HFFc6 (cell line): ENCODE measurements at places on chromosomes 1 and 21.

- DNase-seq = peak; percentile 70
Measured at GRCh38 chr1:231590453-231591198, 36.0 kb upstream of the DISC1 start.

GRCh38 chr1:121444096-121444495 is 259.3 kb downstream of the SRGAP2C start:
- DNase-seq = no peak

GRCh38 chr21:18369115-18369514 is 34.5 kb downstream of the TMPRSS15 start:
- DNase-seq = no peak

GRCh38 chr1:10934150-10934818 is 78.2 kb upstream of the TARDBP start:
- DNase-seq = no peak

DNA sequence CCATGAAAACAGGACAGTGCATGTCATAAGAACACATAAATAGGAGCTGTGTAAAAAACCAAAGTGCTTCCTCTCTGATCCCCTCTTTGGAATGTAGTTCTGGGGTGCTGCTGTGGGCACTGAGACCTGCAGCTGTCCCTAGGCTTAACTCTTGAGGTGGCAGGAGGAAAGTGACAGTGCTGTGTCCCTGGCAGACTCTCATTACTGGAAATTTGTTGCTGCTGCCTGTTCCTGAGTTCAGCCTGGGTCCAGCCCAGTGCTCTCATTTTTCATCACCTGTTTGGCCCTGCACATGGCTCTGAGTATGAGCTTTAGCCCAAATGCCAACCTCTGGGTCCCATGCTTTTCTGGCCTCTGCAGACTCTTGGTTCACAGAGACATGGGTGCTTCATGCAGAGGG is 329.3 kb downstream of the DSCAM start:
- DNase-seq = no peak

GRCh38 chr1:179141592-179142251 is 59.9 kb downstream of the TOR3A start:
- DNase-seq = peak; percentile 73

DNA sequence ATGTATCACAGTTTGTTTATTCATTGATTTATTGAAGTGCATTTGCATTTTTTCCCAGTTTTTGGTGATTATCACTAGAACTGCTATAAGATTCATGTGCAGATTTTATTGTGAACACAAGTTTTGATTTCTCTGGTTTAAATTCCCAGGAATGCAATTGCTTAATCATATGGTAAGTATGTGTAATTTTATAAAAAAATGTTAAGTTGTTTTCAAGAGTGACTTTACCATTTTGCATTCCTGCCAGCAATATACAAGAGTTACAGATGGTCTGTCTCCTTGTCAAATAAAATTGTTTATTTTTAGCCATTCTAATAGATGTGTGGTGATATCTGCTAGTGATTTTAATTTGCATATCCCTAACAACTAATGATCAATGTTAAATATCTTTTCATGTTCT is 127.3 kb upstream of the APP start:
- DNase-seq = no peak

- no peak for DNase-seq
Measured at GRCh38 chr1:211493876-211494653, 2.1 kb upstream of the RD3 start.

DNA sequence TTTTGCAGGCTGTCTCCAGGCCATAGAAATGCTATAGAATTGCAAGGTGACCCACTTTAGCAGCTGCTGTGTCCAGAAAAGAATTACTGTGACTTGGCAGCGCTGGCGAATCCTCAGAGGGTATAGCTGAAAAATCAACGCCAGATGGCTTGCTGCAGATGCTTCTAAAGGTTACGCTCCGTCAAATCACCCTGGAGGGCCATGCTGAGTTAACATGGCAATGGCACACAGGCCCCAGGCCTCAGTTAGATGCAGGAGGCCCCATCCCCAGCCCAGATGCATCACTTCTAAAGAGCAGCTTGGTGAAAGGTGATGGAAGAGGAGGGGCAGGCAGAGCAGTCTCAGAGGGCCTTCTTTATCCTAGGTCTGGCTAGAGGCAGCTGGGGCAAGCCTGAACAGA is 18.0 kb downstream of the KIAA1614 start:
- no peak for DNase-seq

GRCh38 chr1:59173721-59174120 is 123.2 kb upstream of the FGGY start:
- peak; percentile 71 for DNase-seq

GRCh38 chr1:90841473-90841872 is 124.4 kb upstream of the BARHL2 start:
- no peak for DNase-seq

GRCh38 chr1:150552128-150552910 is 3.1 kb downstream of the ADAMTSL4 start:
- DNase-seq = peak; percentile 79

- DNase-seq = no peak
Measured at GRCh38 chr1:180906511-180906910, 6.2 kb upstream of the KIAA1614 start.

DNA sequence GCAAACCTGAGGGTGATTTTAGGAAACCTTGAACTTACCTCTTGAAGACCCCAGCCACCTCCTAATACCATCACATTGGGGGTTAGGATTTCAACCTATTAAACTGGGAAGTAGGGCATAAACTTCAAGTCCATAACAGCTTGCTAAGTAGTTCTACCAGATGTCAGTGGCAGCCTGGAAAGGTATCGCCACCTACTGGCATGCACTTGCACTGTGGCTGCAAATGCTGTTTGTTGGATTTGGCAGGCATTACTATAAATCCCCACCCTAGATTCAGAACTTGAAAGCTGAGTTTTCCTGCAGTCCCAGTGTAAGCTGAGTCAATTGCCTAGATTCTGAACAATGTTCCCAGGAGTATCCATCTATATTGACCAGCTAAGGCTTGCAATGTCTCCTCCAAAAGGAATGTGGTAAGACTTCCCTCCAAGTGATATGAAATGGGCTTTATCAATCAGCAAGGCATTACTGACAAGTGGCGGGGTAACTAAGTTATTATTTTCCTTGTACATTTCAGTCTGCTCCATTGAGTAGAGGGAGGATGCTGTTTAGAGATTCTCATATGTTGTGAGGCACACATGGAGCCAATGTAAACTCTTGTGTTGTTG is 474.5 kb downstream of the PTPRC start:
- DNase-seq = peak; percentile 47

- DNase-seq = no peak
Measured at GRCh38 chr1:196381544-196381943, 226.7 kb downstream of the KCNT2 start.

- DNase-seq = no peak
Measured at GRCh38 chr1:116308276-116308675, 64.8 kb upstream of the ATP1A1 start.

DNA sequence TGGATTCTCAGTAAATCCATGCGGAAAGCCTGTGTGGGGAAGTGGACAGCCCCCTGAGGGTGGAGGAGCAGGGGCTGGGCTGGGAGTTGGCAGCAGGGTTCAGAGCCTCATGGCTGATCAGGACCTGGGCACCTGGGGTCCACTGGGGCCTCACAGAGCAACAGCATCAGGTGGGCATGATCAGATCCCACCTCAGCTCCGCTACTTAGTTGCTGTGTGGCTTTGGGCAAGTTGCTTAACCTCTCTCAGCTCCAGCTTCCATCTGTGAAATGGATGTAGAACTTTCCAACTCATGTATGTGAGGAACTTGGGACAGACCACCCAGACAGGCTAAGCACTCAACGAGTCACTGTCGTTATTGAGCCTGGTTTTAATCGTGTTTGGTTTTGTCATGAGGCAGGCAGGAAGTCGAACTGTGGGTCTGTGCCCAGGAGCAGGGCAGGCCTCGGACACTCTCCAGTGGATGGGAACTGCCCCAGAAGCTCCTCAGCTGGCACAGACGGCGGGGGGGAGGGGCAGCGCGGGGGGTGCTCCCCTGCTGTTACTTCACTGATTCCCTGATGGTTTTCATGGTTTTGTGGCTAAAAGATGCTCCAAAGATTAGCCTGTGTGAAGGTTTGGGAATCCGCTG is 155.8 kb upstream of the TMEM51 start:
- no peak for DNase-seq

DNA sequence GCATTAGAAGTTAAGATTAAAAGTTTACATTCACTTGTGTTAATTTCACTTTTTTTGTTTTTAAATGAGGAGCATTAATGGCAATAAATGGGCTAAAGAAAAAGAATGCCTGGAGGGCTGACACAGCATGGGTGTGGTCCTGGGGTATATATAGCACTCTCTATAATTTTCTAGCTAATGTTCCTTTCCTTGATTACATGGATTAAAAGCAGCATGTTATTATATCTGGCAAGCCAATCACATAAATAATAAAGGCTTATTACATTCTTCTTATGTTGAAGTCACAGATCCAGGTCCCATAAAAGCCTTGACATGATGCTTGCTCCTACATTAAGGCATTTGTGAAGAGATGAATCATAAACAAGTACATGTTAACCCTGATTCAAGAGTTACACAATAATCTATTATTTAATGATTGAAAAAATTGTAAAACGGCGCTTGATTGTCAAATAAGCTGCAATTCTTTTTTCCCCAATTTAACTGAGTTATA is 91.4 kb downstream of the LYPLAL1 start:
- DNase-seq = no peak

DNA sequence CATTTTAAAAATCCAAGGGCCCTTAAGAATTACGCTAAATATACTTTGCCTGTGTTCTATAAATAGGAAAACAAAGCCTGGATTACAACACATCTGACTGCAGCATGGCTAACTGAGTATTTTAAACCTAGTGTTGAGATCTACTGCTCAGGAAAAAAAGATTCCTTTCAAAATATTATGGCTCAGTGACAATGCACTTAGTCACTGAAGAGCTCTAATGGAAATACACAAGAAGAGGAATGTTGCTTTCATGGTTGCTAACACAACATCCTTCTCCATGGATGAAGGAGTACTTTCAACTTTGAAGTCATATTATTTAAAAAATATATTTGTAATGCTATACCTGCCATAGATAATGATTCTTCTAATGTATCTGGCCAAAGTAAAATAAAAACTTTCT is 248.3 kb upstream of the NEGR1 start:
- peak; percentile 28 for DNase-seq

DNA sequence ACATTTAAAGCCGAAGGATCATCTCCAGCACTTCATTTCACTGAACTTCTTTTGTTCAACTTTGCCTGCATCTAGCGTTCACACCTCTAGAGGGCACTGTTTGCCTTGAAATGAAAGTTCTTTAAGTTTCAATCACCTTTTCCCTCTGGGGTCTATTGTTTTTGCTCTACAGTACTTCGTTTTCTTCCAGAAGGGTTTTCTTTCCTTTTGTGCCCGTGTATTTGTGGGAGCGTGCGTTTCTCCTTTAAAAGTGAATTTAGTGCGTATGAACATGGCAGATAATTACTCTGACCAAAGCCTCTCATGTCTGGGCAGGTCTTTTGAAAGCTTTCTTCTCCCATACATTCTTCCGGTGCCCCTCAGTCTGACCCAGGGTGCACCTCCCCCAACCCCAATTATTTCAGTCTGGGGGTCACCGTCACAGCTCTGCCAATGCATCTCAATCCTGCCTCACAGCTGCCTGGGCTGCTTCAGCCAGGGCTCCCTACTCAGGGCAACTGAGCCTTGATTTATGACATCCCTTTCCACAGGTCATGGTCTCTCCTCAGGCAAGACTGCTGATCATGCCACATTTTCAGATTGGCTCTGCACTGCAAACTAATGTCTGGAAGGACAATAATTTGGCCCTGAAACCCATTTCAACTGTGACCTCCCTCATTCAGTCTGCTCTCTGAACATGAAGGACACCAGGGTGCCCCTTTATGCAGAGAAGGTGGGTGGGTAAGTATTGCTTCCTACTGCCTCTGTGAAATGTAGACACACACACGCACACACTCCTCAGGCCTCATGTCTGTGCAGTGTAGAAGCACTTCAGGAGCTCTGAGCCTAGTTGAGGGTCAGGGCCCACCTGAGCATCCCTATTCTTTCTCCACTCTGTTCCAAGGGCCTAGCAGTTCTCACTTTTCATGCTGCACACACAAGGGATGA is 88.6 kb downstream of the NUF2 start:
- peak; percentile 47 for DNase-seq
